EL (cell line): ENCODE measurements at places on chromosomes 13 and 19.
A peak's percentile ranks its signal among the peaks of the same experiment; 100 is the strongest.

DNA sequence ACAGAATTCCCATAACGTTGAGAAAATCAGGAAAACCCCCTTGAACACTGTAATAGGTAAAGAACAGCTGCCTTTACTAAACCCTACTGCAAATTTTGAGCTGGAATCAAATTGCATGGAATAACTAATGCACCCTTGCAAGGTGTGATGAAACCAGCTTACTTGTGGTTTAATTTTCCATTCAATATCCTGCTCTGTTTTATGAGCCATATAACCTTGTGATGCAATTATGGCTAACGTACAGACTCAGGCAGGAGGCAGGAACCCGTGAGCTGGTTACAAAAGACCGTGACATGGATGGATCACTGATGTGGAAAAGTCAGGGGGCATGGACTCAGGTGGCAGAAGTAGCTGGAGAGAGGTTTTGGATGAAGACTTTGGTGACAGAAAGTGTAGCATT is 438.6 kb downstream of the COG6 start:
- no peak for DNase-seq

DNA sequence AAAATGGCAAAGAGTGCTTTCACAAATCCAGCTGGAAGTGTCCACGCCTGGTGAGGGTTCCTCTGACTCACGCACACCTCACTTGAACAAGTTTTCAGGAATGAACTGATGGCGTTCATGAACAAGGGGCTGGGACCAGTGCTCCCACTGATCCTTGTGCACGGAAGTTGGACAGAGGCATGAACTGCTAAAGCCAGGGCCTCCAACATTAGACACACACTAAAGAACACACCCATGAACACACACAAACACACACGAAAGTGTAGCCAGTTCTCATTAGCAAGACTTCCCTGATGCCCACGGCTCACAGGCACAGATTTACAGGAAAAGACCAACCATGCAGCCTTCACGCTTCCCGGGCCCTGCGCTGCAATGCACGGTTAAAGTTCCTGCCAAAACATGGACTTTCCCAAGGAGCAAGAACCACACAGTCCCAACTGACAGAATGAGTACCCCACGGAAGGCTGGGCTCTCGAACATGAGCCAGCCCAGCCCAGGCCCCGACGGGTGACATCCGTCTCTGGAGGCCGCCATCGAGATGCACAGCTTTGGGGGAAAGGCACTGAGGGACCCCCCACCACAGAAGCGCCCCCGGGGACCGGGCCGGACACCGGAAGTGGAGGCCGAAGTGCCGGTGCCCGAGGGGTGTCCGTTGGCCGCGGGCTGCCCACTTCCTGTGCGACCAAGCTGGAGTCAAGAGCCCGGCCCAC is 808 bp downstream of the DNMT1 start:
- peak; percentile 74 for DNase-seq

GRCh38 chr13:98664510-98664909 is 87.6 kb upstream of the STK24 start:
- no peak for DNase-seq

- DNase-seq: no peak
These were observed 18.6 kb upstream of the TIMM44 start for GRCh38 chr19:7961920-7962626.
